Activated T-cell treated with anti-CD3 and anti-CD28 coated beads for 24 hours (primary cell): ENCODE measurements at places on chromosomes 12 and 14.

DNA sequence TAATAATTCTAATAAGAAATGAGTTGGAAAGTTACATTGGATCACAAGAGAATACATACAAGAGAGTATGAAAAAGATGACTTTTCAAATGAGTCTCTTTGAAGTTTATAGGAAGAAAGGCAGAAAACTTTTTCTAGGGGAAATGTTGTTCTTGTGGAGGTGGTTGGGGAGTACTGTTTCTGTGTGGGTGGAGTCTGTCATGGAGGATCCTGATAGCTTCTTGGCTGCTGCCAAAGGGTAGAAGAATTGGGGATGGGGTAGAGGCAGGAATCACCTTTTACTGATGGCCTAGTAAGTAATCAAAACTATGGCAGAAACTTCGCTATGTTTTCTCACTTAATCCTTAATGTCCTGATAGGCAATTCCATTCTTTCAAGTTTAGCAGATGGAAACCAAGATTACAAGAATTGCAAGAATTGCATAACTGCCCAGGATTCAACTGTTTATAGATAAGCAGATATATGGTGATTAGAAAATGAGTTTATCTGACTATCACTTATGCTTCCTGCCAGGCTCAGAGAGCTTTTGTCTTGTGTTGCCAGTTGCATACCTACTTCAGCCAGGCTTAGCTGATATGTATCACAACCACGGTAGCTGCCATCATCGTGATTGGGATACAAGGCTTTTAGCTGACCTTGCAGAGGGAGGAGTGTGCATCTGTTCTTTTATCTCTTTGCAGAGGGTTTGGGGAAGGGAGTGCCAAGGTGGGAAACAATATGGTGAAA, 463.9 kb downstream of the TMTC2 start:
- DNase-seq, result no peak

DNA sequence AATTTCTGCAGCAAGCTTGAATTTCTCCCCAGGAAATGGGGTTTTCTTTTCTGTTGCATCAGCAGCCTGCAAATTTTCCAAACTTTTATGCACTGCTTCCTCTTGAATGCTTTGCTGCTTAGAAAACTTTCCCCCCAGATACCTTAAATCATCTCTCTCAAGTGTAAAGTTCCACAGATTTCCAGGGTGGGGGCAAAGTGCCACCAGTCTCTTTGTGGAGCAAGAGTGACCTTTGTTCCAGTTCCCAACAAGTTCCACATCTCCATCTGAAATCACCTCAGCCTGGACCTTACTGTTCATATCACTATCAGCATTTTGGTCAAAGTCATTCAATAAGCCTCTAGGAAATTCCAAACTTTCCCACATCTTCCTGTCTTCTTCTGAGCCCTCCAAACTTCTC, 241.6 kb upstream of the TMTC1 start:
- DNase-seq, result no peak

- DNase-seq, result no peak
These were observed 327.6 kb downstream of the CCER1 start for GRCh38 chr12:90627180-90627896.

DNA sequence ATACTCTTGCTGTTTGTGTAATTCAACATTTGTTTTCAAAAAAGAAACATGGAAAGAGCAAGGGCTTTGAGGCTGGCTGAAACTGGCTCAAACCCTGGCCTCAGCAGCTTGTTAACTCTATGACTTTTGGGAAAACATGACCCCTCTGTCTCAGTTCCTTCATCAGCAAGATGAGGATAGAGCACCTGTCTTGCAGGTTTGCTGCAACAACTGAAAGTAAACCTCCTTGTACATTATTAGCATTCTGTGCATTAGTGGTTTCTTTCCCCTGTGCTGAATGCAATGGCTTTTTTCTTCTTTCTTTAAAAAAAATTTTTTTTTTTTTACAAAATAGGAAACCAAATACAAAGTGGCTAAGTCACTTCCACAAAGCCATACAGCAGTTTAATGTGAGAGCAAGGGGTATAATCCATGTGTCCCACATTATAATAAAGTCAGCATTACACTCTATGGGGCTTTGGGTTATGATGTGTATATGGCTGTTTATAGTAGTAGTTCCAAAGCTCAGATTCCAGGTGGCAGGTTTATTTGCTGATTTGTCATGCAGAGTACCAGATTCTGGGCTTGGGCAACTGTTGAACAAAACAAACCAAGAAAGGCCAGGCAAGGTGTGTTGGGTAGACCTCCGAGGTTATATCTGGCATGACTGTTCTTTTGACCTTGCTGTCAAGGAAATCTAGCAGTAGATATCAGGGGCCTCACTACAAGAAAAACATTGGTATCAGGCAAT, 194.5 kb upstream of the CNOT2 start:
- DNase-seq, result no peak
